ENCODE measurements at places on chromosomes 2 and 18.
A peak's percentile ranks its signal among the peaks of the same experiment; 100 is the strongest.

DNA sequence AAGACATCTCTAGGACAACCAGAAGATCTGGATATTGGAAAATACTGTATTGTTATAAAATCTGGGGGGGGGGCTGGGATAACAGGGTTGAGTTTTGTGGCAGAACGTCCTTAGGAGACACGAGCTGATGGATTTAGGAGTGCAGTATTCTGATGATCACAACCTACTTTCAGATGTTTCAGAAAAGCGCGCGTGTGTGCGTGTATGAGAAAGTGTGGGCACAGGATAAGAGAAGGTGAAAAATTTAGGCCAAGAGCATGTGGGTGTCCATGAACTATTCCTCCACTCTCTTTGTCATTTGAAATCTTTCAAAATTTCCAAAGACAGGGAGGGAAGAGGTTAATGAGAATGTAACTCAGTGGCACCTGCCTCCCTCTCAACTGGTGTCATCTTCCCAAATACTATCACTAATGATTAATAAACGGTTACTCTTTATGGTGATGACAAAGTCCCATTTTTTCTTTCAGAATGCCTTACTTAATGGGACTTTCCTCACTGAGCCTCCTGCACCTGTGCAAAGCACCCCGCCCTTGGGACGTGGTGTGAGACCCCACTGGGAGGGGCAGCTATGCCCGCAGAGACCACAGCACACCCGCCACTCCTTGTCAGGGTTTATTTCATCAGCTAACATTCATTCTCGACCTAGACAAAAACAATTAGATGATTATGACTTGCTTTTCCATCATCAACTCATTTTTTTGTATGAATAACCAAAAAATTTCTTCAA lies 53.6 kb downstream of the HS6ST1 start:
- no peak for DNase-seq

DNA sequence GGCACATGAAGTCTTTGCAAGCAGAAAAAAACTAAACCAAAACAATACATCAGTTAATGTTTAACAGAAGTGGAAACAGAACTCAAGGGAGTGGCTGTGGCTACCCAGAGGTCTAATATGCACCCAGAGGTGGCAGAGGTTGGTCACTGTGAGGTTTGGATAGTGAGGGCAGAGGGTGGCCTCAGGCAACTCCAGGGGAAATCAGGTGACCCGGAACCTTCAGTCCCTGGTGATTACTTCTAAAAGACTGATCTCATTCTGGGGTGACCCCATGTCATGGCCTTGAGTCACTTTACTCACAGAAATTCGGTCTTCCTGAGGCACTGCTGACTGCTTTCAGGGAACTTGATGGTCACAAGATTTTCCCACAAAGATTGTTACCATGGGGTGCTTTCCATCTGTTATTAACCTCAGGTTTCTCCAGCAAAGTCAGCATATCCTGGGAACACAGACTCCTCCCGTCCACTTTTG lies 99.4 kb downstream of the TMEM17 start:
- no peak for DNase-seq

DNA sequence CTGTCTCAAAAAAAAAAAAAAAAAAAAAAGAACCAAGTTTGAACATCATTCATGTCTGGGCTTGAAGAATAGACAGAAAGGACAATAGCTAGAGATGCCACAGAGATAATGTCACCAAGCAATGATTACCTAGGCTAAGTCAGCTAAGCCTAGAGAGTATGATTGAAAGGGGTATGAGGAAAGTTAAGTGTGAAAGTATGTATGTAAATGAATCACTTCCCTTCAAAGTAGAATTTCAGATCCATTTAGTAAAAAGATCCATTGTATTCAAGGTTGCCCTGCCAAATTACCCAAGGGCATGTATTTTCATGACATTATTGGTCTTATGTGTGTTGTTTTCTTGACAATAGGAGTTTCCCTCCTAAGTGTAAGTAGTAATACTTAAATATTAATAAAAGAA lies 34.1 kb upstream of the SLC39A10 start:
- DNase-seq: no peak

DNA sequence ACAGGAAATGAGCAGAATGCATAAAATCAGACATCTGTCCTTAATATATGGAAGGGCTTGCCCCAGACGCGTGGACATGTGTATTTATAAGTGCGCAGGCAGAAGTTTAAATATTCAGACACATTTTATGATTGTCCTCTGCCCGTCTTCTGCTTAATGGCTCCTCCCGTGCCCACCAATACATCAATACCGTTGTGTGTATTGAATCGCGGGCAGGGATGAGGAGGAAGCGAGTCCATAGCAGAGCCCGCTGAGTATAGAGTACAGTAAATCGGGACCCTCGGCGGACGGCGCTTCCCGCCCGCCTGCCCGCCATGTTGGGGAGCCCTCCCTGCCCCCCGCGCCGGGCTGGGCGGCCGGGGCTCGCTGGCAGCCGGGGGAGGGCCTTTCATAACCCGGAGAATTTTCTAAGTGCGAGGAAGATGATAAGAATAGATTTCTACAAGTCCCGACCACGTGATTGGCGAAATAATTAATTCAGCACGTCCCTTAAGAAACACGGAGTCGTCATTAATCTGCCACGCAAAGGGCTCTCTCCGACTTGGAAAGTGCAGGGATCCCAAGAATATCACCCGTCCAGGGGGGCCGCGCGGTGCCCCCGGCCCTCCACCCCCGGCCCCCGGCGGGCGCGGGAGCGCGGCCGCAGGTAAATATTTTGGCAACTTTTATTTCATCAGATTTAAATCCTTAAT lies at the start of gene HOXD3:
Gene HOXD3, plus strand, starts transcription at position 501 of the 692 bp plus-strand sequence. CDS start 11,808 bp downstream, outside the sequence.
- no peak for DNase-seq

DNA sequence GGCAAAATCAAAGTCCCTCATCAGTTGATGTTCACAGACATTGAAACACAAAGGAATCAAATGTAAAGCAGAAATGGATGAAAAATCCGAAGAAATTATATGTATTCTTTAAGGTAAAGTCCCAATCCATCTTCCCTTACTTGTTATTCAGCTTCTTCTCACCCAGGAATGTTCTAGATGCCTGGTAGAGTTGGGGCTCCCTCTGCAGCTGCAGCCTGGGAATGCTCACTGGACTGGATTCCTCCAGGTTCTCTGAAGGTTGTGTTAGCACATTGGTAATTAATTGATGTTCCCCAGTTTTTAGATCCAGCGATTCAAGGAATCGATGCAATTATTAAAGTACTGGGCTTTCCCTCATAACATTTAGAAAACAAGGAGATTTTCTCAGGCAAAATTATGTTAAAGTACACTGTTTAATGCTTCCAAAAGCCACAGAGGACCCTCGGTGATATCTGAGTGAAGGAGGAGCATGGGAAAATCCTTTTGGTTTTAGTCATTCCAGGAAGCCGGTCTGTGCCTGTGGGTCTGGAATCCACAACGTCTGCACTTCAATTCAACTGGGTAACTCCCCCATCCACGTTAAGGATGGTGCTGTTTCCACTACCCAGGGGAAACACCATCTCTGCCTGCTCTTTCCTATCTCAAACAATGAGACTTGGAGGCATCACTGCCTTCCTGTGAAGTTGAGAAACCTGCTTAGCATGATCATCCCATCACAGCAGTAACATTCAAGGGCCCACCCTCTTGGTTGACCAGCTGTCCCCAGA lies 22.0 kb downstream of the NTSR2 start:
- DNase-seq: no peak

DNA sequence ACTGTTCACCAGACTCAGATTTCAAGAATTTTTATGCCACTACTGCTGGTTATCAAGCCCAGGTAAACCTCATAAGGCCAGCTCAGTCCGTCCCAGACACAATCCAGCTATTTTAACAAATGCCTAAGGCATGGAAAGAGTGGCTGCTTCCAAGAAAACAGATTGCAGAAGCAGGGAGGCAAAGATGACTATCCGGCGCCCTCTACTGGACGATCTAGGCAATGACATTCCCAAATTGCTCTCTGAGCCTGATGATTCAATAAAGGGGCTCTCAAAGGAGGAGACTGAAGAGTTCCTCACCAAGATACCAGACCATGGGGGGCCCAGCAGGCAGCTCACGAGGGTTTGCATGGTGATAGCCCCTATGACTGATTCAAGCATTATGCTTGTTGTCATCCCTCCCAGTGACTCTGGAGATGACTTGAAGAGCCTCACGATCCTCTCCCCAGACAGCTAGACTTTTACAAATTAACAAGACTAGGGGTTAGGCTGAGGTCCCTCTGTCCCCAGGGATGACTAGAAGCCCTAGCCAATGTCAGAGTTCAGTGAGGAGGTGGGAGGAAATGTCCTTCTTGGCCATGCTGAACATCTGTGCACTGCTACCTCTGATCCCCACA lies 25.0 kb downstream of the SERPINB8 start:
- DNase-seq: peak; percentile 19

DNA sequence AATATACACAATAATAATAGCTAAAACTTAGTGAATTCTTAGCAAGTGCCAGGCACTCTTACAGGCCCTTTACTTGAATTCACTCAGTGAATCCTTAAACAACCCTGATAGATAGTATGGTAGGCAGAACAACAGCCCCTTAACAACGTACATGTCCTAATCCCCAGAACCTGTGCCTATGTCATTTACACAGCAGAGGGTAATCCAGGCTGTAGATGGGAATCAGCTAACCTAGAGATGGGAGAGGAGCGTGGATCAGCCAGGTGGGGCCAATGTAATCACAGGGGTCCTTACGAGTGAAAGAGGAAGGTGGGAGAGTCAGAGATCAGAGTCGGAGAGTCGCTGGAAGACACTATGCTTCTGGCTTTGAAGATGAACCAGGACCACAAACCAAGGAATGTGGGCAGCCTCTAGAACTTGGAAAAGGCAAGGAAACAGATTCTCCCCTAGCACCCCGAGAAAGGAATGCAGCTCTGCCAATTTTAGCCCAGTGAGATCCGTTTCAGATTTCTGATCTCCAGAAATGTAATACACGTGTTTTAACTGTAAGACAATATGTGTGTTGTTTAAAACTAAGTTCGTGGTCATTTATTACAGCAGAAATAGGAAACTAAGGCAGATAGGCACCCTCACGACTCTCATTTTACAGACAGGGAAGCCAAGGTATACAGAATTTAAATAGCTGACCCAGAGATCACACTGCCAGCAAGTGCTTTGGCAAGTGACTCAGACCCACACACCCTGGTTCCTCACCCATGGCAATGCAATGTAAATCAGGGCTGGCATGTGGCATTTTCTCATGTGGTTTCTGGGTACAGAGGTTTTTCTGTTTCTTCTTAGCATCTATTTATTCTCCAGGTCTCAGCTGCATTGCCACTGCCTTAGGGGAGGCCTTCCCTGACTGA lies 68.9 kb downstream of the DOCK10 start:
- DNase-seq: no peak

GRCh38 chr18:58097907-58098166 lies 53.8 kb downstream of the NEDD4L start:
- DNase-seq: no peak

- DNase-seq: no peak
These were observed 476.6 kb downstream of the CNTNAP5 start for GRCh38 chr2:124501575-124502152.

- DNase-seq: no peak
These were observed 131.2 kb downstream of the TRIB2 start for GRCh38 chr2:12847694-12848575.

DNA sequence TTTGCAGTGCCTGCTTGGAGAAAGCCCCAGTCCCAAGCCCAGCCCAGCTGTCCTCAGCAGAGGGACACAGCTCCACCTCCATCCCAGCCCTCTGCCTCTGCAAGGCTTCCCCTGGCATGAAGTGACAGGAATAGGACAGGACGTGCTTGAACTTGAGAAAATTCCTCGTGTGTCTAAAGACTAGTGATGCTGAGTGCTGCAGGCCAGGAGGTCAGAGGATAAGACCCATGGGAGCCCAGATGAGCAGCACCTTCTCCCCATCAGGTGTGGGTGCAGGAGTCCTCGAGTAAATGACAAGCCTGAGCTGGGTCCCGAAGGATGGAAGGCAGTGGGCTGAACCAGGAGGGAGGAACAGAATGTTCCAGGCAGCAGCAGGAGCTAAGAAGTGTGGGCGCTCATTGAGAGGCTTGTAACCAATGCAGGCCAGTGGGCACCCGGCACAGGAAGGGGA lies 67.8 kb upstream of the UXS1 start:
- no peak for DNase-seq

- DNase-seq: no peak
These were observed 21.9 kb downstream of the FER1L5 start for GRCh38 chr2:96664366-96664925.

DNA sequence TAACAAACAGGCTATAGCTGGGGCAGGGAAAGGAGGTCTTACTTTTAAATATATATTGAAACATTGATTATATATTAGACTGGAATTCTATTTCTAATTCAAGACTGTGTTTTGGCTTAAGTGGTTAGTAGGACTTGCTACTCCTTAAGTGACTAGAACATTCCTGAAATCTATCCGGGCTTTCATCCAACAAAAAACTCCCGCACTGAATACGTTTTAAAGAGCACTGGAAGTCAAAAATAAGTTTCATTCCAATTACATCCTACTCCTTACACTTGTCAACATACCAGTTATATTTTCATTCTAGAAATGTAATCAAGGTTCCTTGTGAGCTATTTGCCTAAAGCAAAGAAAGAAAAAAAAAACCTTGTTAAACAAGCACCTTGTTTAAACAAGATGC lies 204.6 kb downstream of the SP3 start:
- no peak for DNase-seq

DNA sequence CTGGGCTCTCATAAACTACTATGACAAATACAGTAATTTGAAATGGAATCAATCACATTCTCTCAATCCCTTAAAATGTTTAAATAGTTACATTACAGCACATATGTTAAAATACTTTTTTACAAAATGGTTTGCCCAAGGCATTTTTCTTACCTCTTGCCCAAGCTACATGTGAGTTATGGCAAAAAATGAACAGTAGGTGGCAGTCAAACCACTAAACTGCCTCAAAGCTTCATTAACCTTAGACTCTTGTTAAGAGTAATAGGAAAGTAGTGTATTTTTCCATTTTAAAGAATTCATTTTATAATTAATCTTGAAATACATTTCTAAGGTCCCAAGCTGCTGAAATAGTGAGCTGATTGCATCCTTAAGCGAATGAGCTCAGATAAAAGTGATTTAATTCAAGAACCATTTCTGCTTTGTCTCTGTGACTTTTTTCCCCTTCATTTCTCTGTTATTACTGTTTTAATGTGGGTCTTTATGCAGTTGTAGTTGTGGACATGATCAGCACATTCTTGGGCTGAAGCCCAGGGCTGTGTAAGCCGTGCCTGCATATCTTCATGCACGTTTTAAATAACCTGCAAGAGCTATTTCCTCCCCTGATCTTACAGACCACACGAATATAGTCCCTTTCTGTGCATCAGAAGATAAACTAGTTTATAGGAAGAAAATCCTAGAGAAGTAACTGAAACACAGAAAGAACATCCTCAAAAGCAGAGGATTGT lies 311.8 kb downstream of the LNPK start:
- no peak for DNase-seq

DNA sequence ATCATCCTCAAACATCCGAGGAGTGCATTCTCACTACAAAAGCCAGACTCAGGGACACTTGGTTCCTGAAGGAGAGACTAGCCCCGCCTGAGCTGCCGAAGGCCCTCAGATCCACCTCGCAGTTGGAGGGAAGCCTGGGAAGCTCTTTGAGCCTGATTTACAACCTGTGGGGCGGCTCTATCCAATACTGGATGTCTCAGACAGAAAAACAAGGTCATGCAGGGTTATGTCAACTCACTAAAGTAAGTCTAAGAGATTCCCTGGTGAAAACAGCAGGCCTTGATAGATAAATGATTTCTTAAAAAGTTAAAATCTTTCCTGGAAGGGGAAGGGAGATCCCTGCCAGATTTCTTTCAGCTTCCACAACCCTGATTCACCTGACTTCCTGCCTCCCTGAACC lies 284.3 kb downstream of the CYP26B1 start:
- no peak for DNase-seq

GRCh38 chr18:74445585-74445984 lies 11.5 kb downstream of the DIPK1C start:
- DNase-seq: no peak

- no peak for DNase-seq
These were observed 71.4 kb downstream of the TRIB2 start for GRCh38 chr2:12787891-12788801.

Data from T-helper 2 cell (primary cell).